ENCODE measurements at places on chromosomes 2 and 18.

GRCh38 chr18:12991821-12992179 is 638 bp downstream of the CEP192 start:
- no peak for DNase-seq

DNA sequence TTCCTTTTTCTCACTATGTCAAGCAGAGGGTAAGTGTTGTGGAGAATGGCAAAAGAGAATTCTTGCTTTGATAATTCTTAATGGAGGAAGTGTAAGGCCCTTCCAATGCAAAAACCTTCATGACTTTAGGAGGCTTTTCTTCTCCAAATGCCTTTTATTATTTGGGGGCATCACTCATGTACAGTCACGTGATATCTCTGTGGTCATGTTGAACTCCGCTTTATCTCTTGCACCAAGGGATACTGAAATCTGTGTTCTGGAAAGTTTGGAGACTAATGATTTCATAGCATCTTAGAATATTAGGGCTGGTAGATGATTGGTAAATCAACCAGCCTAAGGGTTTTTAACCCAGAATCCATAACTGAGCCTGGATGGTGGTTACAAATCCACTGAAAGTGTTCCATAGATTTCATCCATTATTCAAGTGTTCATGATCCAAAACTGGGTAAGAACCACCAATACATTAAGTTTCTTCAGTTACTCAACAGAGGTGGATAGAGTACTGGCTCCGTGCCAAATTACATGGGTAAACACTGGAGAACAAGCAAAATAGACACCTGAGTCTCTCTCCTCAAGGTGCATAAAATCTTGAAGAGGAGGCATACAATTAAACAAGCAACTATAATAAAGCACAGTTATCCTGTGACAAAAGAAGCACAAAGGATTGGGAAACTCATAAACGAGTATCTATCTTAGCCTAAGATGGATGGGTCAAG is 169.6 kb upstream of the EPHA4 start:
- DNase-seq: no peak

GRCh38 chr18:56322406-56322805 is 316.0 kb downstream of the TXNL1 start:
- DNase-seq: no peak

DNA sequence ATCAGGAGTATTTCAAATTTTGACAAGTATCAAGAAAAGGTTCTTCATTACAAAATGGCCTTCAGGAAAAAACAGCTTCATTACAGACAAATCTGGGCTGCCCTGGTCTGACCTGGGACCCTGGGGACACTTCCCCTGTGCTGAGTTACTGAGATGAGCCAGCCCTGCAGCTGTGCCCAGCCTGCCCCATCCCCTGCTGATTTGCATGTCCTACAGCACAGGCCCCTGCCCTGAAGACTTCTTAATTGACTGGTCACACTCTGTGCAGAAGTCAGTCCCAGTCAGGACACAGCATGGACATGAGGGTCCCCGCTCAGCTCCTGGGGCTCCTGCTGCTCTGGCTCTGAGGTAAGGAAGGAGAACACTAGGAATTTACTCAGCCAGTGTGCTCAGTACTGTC is 235.1 kb downstream of the ANKRD36B start:
- DNase-seq: no peak

DNA sequence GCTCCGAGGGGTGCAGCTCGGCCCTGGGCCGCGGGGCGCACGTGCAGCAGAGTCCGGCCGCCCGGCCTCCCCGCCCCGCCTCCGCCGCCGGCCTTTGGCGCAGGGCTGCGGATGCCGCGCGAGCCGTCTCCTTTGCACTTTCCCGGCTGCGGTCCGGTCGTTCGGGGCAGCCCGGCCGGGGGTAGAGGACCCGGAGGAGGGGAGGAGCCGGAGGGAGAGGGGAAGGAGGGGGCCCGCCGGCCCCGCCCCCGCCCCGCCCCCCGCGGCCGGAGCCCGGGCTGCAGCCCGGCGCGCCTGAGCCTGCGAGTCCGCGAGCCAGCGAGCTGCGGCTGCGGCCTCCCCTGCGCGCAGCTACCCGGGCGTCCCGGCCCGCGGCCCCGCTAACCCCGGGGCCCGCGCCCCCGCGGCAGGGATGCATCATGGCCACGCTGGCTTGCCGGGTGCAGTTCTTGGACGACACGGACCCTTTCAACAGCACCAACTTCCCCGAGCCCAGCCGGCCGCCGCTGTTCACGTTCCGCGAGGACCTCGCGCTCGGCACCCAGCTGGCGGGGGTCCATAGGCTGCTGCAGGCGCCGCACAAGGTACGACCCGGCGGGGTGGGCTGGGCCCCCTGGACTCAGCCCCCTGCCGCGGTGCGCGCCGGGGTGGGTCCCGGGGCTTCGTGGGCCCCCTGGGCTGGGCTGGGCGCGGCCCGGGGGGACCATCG is at the start of gene FHOD3:
Gene FHOD3 (plus strand): TSS at position 297 of the 709 bp plus-strand sequence. CDS start 123 bp downstream, at position 420.
- DNase-seq: no peak

DNA sequence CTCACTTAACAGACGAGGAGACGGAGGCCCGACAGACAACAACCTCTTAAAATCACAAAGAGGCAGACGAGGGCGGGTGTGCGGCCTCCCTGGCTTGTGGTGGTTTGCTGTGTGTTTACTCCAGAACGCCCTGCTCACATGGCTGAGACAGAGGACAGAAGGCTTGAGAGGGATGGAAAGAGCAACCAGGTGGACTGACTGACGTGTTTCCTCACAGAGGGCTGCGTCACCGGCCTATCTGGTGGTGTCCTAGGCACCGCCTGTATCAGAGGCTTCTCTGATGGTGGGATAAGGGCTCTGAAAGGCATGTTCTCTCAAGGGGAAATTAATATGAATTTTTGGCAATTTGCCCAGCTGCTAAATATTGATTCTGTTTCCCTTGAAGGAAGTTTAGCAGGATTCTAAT is 47.0 kb upstream of the RALBP1 start:
- no peak for DNase-seq

DNA sequence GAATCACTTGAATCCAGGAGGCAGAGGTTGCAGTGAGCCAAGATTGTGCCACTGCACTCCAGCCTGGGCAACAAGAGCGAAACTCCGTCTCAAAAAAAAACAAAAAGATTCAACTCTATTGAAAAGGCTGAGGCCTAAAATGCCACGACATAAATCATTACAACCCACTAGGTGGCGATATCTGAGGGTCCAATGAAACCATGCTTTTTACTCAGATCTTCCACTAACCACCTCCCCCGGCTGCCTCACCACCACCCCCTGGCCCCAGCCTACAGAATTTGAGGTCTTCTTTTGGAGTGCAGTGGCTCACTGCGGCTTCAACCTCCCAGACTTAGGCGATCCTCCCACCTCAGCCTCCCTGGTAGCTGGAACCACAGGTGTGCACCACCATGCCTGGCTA is 57.5 kb downstream of the AP1S3 start:
- DNase-seq: no peak

DNA sequence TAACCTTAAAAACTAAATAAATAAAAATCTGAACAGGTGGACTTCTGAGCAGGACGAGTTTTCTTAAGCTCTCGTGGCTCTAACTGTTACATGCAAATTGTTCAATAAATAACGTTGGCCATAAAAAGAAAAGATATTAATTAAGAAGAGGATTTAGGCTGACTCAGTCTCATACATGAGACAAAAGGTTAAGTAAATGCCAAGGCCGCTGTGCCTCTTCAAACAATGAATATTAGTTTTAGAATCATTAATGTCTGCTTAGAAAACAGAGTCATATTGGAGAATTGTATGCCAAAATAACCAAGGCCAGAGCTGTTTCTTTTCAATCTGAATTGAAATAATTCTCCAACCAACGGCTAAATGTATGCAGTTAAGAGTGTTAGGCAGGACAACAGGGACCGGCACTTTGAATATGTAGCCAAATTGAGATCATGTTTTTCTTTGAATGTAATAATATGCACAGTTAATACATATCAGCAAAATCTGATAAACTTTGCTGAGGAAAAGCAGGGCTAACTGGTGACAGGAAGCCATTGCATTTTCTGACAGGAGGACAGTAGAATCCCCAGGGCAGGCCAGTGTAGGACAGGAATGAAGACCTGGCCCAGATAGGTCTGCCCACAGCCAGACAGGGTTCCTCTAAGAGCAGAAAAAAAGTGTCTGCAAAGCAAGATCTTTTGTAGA is 1041.4 kb upstream of the FANCL start:
- no peak for DNase-seq

GRCh38 chr2:16201848-16202247 is 261.5 kb downstream of the MYCN start:
- no peak for DNase-seq

GRCh38 chr2:216114714-216115531 is 5.8 kb downstream of the XRCC5 start:
- peak; percentile 78 for DNase-seq

- DNase-seq: no peak
Measured at GRCh38 chr2:173589604-173590275, 235.1 kb downstream of the CDCA7 start.

DNA sequence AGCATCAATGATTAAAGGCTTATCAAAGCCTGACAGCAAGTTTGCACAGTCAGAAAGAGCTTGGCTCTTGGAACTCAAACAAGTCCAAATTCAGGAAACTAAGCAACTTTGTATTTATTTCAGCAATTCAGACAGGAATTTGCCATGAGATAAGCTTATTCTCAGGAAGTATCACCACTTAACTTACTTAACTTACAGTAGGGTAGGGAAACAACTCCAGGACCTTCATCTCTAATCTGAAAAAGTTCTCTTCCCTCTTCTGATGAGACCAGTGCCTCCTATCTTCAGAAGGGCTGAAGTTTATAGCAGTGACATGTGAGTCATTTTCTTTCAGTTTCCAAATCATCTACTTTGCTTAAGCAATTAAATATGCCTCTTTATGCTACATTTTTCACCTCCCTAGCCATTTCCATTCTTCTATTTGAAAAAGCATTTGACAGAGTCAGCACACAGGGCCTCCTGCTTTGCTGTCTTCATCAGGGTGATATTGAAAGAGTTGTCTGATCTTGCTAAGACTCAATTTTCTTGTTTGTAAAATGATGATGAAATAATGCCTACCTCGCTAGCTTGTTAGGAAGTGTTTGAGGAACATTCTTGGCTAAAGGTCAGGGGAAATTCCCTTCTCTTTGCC is 389.5 kb downstream of the RND3 start:
- DNase-seq: peak; percentile 31

DNA sequence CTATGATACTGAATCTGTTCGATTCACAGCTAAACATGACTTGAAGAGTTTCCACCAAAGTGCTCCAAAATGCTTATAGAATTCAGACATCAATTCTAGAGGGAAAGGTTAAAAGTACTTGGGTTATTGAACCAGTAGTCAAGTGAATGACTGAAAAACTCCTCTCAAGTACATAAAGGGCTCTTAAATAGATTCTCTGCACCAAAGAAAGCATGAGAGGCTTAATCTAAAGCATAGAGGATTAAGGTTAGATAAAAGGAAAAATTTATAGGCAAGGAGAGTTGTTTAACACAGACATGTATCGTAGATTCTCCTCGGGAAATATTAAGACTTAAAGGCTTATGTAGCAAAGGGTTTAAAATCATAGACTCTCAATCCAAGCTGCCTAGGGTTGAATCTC is 701.4 kb downstream of the ERBB4 start:
- no peak for DNase-seq

- peak; percentile 82 for DNase-seq
Measured at GRCh38 chr18:8813611-8814010, 108.3 kb downstream of the MTCL1 start.

GRCh38 chr2:158321264-158321663 is 135.3 kb downstream of the CCDC148 start:
- no peak for DNase-seq

DNA sequence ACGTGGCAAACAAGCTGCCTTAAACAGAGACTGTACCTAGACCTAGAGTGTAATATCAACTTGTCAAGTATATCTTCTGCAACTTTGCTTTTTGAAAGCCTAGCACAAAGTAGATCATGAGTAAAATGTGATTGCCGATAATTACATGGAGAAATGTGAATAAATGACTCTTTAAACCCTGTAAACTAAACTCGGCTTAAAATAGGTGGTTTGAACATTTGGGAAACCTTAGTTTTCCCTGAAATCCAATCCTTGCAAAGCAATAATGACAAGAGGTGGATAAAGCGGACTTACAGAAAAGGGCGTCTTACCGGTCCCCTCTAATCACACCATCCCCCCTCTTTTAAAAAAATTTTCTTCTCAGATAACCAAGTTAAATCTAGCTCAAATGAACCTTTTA is 549 bp upstream of the PSMD14 start:
- DNase-seq: no peak

- peak; percentile 92 for DNase-seq
Measured at GRCh38 chr2:216535454-216535995, 36.9 kb downstream of the RPL37A start.

- DNase-seq: no peak
Measured at GRCh38 chr18:74571895-74572680, 25.6 kb upstream of the ZNF407 start.

DNA sequence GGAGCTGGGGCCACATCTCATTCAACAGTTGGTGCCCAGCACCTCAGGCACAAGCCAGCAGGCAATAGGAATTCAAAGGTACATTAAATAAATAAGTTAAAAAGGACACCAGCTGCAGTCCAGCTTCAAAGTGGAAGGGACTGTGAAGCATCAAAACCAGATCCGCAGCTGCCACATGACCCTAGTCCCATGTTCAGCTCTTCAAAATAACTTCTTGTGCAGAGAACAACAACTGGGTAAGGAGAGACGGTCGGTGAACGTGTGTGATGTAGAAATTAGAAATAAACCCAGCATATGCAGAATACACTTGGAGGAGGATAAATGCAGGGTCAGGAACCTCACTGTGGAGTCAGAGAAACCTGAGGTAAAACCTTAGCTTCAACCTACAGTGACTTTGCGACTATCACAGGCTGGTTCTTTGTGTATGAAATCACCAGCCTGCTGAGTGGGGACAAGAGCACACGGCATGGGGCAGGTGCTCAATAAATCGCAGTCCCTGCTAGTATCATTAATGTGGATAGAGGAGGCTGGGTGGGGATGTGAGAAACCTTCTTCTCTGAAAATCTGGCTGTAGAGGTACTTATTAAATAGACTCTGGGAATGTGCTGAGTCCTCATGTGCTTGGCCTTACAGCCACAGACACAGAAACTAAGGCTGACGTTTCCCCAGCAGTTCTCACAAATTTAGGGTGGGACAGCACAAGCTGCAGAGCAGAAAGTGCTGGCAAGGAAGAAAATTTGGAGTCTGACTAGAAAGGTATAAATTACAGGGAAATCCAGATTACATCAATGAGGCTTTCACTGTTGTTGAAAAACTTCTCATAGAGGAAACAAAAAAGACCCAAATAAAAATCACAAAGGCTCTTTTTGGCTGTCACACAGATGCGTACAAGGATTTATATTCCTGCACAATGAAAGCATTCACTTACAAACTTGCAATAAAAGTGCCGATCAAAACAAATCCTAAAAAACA is 20.7 kb downstream of the FBXO15 start:
- DNase-seq: no peak

- DNase-seq: no peak
Measured at GRCh38 chr18:10860382-10860781, 289.0 kb downstream of the PIEZO2 start.

GRCh38 chr2:133265432-133265949 is 302.8 kb downstream of the NCKAP5 start:
- no peak for DNase-seq

DNA sequence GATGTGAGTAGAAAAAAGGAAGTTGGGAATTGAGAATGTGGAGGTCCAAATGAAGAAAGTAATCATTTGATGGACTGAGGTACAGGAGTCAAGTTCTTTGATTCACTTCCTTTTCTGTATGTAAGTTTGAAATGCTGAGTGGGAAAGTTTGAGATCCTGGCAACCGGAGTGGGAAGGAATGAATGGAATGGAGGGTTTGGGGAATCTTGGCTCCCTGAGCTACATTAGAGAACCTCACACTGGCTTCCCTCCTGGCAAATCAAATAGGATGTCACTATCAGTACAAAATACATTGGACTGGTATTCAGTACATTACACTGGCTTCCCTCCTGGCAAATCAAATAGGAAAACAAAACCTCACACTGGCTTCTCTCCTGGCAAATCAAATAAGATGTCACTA is 9.8 kb upstream of the RNF138 start:
- no peak for DNase-seq

All from GM04503 (cell line).